Fibroblast of skin of abdomen (primary cell): ENCODE measurements at places on chromosomes 4 and X.

DNA sequence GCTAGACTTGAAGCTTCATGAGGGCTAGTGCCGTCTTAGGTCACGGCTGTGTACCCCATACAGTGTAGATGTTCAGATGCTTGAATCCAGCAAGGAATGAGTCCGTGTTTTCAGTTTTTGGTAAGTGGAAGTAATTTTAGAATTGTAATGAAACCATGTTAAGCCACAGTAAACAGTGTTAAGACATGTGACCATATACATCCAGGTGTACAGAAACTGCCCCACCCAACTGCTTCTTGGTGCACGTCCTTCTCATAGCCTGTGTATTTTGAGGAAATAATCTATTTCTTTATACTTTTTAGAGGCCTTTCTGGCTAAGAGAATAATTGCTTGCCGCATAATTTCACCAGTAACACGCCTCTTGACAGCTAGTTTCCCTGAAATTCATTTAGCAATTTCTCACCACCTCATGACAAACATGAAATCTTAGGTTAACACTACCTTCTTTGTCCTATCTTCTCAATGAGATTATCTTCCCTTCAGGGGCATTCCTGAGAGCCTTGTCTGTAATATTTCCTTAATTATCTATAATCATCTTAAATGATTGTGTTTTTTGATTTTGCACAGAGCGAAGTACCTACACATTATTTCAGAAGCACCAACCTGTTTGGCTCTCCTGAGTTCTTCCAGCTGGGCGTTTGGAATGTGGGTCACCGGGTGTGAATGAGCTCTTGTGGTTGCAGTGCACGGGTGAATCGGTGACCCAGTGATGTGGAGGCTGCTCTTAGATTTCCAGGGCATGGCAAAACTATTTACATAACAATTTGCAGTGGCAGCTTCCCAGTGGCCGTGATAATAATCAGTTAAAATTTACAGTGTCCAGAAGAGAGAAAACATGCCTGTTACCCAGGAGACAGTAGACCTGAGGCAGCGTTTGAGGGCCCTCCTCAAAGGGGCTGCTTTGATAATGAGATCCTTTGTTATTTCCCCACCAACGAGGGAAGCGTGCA lies 50.2 kb upstream of the TADA2B start:
- no peak for DNase-seq

DNA sequence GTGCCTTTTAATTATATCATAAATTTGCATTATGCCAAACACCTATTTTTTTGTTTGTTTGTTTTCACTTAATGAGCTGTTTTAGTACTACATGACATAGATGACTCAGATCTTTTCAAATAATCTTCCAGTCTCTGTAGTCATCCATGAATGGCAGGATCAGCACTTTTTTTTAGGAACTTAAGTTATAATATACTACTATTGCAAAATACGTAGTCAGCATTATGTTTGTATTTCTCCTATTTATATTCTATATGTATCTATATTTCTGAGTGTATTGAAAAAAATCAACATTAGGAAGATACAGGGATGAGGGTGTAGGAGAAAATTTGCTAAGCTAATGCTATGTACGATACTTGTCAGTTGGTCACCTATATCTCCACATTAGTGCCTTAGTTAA lies 773.1 kb upstream of the AGA start:
- DNase-seq, result no peak

DNA sequence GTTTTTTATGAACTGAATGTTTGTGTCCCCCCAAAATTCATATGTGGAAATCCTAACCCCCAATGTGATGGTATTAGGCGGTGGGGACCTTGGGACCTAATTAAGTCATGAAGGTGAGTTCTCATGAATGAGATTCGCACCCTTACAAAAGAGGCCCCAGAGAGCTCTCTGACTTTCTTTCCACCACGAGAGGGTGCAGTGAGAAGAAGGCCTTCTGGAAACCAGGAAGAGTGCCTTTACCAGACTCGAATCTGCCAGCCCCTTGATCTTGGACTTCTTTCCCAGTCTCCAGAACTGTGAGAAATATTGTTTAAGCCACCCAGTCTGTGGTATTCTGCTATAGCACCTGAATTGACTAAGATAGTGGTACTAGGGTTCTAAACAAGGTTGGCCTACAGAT lies 40.8 kb downstream of the STK26 start:
- DNase-seq, result no peak

- peak; percentile 87 for DNase-seq
Observed at GRCh38 chr4:122873821-122874593, 47.4 kb downstream of the FGF2 start.

DNA sequence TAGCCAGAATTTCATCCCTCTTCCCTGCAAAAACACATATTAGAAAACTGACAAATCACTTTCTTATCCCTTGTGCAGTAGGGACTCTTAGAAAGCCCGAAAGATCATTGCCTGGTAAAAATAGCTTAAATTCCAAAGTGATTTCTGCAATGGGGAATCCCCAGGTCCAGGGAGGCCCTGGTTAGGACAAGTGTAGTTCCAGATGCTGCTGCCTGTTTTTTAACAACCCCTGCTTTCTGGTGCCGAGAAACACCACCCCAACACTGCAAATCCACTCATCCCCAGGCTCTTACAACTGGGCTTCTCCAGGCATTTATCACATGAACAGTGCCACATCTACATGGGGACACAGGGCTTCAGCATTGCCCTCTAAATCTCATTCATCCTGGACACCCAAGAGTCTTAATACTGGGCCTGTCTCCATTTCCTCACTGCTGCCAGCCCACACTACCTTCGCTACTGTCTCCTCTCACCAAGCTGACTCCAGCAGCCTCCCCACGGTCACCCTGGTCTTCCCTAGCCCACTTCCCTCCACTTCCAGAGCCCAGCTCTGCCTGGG lies 112.2 kb upstream of the PSAPL1 start:
- peak; percentile 73 for DNase-seq

DNA sequence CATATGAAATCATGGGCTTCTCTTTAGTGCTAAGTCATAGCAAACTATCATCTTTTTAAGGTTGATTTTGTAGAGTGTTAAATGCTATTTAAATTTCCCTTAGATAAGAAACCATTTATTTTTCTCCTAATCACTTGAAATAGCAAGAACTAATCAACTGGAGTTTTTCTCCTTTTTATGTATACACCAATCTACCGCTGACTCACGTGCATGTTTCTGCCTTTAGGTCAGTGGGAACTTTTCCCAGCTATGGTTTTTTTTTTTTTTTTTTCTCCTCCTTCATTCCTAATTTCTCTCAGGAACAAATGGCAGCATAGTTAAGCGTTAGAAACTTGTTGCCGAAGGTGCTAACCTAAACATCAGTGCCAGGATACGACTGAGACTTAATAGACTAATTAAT lies 176.4 kb downstream of the BMPR1B start:
- peak; percentile 57 for DNase-seq

GRCh38 chr4:6507345-6507744 lies 34.9 kb upstream of the PPP2R2C start:
- DNase-seq, result no peak

DNA sequence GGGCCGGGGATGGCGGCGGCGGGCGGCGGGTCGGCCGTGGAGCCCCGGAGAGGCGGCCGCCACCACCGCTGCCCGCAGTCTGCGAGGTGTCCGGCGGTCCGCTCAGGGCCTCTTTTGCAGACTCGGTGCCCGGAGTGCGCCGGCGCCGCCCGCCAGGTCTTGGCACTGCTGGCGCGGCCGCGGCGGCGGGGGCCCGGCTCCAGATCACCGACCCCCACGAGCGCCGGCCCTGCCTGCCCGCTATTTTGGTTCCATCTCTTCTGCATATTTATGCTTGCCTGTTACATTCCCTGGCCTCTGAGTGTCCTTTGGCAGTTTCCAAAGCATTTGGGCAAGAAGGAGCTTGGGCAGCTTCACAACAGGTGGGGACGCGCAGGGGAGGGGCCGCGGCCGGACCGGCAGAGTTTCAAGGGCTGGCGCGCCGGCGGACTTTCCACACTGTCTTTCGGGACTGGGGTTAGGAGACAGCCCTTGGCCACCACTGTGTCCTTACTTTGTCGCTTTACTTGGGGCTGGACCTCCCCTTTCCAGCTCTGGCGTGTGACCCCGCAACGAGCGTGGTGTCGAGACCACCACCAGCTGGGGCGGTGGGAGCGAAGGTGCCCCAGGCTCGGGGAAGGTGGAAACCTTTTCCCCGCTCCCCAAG lies 668 bp upstream of the TAPT1 start:
- peak; percentile 10 for DNase-seq

- no peak for DNase-seq
Observed at GRCh38 chrX:134324359-134324758, 87.4 kb downstream of the CCDC160 start.
